ENCODE measurements at places on chromosomes 3 and 15. TPM values are rescaled to one million over a fixed set of nuclear protein-coding genes. Genes with fewer than 3 reads are reported as not detected.

Gene IL5RA
- total RNA-seq = under 0.01 TPM

Gene STRIT1
- not detected for total RNA-seq

Gene SLC28A2
- not detected for total RNA-seq

Gene ZNF639
- total RNA-seq = 19.5 TPM

Gene VEPH1
- total RNA-seq = 24.0 TPM
